ENCODE measurements at places on chromosomes 7 and 10.

DNA sequence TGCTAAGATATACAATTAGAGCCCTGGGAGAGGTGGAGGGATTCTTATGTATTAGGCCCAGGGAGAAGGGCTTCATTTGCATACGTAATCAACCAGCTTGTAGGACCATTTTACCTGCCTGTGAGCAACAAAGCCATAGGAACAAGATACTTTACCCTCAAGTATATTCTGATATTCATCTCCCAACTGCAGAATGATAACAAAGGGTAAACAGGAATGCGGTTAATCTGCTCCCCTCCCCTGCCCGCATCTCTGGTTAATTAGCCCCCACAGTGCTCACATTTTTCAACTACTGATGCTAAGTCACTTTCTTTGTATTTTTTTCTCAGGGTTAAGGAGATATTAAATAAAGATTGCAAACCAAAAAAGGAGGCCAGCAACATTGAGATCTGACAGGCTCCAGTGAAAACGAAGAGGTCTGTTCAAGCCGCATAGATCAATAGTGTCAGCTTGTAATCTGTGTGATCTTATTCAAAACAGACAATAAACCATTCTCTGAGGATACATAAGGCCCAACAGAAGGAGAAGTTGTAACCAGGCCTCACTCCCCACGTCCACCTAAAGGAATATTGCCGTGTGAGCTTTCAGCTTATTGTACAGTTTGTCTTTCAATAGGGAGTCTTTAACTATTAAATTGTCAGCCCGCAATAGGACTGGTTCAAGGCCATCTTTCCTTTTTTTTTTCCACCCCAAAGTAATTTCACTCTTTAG lies 203.4 kb downstream of the RAPGEF5 start:
- no peak for DNase-seq

- DNase-seq, result no peak
These were observed 609.1 kb upstream of the ANKRD30A start for GRCh38 chr10:36516281-36516680.

GRCh38 chr10:46035923-46036849 lies 5.8 kb upstream of the NCOA4 start:
- DNase-seq, result no peak

GRCh38 chr7:151429237-151429559 lies 10.7 kb downstream of the CRYGN start:
- DNase-seq, result no peak

DNA sequence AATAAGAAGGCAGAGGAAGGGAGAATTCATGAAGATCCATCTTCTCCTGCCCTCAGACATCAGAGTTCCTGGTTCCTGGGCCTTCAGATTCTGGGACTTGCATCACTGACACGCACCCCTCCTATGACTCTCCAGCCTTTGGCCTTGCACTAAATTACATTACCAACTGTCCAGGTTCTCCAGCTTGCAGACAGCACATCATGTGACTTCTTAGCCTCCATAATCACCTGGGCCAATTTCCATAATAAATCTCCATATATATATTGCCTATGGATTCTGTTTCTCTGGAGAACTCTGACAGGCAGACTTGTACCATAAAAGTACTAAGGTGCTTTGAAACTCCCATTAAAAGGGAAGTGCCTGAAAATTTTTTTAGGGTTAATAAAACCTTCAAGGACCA lies 23.2 kb downstream of the RSU1 start:
- no peak for DNase-seq

GRCh38 chr7:90772410-90772809 lies 176.3 kb downstream of the CDK14 start:
- no peak for DNase-seq

Data from AG04449 (cell line).